ENCODE measurements at places on chromosomes 6 and 20.

- no peak for DNase-seq
Observed at GRCh38 chr6:155216312-155217046, 47.3 kb upstream of the CLDN20 start.

GRCh38 chr6:36320475-36320874 is 16.2 kb downstream of the BNIP5 start:
- DNase-seq = no peak

DNA sequence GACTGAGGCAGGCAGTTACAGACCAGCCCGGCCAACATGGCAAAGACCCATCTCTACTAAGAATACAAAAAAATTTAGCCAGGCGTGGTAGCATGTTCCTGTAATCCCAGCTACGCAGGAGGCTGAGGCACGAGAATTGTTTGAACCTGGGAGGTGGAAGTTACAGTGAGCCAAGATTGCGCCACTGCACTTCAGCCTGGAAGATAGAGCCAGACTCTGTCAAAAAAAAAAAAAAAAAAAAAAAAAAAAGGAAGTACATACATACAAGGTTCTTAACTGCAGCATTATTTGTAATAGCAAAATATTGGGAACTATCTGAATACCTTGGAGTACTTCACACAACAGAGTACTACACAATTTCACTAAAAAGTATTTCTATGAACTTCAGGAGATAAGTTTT is 183.5 kb upstream of the OLIG3 start:
- DNase-seq = no peak

DNA sequence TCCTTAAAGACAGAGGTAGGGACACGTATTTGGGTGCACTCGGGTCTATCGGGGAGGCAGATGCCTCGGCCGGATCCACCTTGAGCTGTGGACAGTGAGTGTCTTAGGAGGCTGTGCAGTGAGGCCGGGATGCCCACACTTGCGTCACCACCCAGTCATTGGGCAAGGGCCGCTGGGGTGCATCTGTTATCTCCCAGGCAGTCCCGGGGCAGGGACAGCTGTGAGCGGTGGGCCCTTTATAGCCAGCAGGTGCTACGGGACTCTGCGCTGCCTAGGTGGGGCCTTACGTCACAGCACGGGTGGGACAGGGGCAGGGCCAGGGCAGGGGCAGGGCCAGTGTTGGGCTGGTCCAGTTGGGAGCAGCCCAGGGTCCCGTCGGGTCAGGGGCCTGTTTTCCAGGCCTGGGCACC is 689 bp upstream of the COL20A1 start:
- DNase-seq = no peak
